ENCODE measurements at places on chromosomes 7 and 10.

GRCh38 chr7:3408814-3409595 is 108.0 kb downstream of the SDK1 start:
- no peak for DNase-seq

DNA sequence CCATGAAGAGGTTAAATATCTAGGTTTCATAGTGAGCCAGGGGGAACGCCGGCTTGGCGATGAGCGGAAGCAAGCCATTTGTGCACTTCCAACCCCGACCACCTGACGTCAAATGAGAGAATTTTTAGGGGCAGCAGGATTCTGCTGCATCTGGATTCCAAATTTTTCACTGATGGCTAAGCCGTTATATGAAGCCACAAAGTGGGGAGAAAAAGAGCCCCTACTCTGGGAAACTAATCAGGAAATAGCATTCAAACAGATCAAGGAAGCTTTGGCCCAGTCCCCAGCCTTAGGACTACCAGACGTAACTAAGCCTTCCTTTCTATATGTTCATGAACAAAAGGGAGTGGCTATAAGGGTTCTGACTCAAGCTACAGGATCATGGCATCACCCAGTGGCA is 12.9 kb upstream of the ADCK2 start:
- no peak for DNase-seq

GRCh38 chr10:63365976-63366765 is 99.6 kb downstream of the JMJD1C start:
- no peak for DNase-seq

DNA sequence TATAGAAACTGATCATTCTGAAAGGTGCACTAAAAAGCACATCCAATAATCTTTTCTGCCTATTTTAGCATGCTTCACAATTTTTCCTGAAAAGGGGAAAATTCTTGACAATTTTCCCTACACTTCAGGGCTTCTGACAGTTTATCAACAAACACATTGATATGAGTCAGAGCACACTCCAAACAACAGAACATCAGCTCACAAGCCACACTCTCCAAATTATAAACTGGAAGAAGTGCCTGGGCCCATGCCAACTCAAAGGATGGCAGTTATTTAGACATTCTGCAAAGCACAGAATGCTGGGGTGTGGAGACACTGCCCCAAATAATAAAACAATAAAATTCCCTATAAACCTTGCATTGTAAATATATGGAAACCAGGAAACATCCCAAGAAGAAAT is 90.8 kb downstream of the ELAPOR2 start:
- DNase-seq: no peak

- no peak for DNase-seq
These were observed 27.5 kb downstream of the PTPRE start for GRCh38 chr10:127934383-127934782.

DNA sequence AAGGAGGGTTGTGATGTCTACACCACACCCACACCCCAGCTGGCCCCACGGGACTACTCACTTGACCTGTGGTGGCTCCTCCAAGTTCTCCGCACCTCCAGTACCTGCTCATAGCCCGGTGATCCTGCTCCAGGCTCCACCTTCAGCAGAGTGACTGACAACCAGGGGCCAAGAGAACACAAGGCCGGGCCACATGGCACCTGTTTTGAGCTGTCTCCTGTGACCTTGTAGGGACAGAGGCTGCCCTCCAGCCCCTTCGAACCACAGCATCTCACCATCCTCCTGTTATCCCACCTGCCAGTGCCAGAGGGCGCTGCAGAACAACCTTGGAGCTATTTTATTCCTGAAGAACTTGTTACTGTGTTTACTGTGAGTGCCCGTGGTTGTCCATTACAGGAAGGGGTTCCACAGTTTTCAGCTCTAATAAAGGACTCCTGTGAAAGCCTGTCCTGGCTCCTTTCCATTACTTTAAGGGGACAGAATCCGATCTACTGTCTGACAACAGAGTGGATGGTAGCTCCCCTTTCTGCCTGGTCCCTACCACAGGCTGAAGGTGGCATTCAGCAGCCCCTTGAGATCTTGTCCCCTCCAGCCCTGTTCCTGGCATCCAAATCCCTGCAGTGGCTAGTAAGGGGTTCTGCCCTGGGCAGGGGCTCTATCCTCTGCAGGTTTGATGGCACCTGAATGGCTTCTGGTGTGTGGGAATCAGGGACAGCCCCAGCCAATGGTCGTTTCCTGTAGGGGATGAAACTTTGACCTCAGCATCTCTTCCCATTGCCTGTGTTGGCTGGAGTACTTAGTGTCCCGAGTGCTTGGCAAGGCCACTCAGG is 50.8 kb downstream of the C10orf120 start:
- DNase-seq: peak; percentile 5

GRCh38 chr10:82801289-82801688 is 926.3 kb downstream of the NRG3 start:
- no peak for DNase-seq

GRCh38 chr10:55813451-55814170 is 547.4 kb downstream of the ZWINT start:
- no peak for DNase-seq

DNA sequence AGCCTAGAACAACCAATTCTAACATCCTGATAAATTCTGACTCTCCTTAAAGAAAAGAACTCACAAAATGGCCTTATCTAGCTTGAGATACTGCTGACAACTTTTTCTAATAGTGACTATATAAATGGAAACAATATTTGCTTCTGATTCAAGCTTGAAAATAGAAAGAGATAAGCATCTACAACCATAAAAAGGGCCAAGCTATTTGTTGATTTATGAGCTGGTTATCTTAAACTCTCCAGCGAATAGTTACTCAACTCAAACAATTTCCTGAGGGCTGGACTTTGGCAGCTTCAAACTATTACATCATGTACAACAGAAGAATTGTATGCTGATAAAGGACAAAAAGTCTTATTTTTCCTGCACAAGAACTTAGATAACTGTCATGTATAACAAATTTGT is 4.6 kb downstream of the USP54 start:
- no peak for DNase-seq

GRCh38 chr10:450463-450862 is 239.0 kb downstream of the DIP2C start:
- no peak for DNase-seq

GRCh38 chr7:8783229-8783628 is 349.8 kb downstream of the NXPH1 start:
- DNase-seq: no peak
